ENCODE measurements at places on chromosomes 4 and X.

- DNase-seq, result no peak
Measured at GRCh38 chr4:33649471-33649870, 2594.8 kb downstream of the ARAP2 start.

GRCh38 chr4:95178938-95179337, 369.8 kb downstream of the UNC5C start:
- DNase-seq, result no peak

DNA sequence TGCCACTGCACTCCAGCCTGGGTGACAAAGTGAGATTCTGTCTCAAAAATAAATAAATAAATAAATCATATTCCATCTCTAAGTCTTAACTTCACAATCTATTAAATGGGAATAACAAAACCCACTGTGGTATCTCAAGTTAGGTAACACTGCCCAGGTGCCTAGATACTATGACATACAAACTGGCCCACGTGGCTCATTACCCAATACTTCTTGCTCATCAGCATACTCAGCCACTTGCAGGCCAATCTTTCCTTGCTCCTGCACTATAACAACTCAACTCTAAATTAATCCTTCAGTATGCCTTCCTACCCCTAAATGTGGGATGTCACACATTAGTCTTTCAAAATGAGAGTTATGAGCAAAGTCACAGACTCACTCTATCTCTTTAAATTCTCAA, 230.1 kb downstream of the OPHN1 start:
- no peak for DNase-seq

DNA sequence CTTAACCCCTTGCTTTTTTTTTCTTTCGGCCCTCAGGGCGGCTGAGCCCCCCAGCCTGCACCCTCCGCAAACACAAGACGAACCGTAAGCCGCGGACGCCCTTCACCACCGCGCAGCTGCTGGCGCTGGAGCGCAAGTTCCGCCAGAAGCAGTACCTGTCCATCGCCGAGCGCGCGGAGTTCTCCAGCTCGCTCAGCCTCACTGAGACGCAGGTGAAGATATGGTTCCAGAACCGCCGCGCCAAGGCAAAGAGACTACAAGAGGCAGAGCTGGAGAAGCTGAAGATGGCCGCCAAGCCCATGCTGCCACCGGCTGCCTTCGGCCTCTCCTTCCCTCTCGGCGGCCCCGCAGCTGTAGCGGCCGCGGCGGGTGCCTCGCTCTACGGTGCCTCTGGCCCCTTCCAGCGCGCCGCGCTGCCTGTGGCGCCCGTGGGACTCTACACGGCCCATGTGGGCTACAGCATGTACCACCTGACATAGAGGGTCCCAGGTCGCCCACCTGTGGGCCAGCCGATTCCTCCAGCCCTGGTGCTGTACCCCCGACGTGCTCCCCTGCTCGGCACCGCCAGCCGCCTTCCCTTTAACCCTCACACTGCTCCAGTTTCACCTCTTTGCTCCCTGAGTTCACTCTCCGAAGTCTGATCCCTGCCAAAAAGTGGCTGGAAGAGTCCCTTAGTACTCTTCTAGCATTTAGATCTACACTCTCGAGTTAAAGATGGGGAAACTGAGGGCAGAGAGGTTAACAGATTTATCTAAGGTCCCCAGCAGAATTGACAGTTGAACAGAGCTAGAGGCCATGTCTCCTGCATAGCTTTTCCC, 3.4 kb downstream of the MSX1 start:
- DNase-seq, result no peak

DNA sequence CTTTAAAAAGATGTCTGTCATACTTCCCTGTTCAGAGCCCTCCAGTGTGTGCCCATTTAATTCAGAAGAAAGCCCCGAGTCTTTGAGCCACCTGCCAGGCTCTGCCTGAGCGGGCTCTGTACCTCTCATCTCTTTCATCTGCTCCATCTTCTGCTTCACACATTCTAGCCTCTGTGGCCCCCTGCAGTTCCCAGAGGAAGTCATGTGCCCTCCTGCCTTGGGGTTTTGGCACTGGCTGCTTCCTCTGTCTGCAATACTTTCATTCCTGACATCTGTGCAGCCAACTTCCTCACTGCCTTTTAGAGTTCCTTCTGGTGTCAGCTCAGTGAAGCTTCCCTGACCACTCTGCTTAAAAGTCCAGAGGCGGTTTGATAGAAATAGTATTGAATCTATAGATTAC, 6.2 kb upstream of the STK32B start:
- no peak for DNase-seq

DNA sequence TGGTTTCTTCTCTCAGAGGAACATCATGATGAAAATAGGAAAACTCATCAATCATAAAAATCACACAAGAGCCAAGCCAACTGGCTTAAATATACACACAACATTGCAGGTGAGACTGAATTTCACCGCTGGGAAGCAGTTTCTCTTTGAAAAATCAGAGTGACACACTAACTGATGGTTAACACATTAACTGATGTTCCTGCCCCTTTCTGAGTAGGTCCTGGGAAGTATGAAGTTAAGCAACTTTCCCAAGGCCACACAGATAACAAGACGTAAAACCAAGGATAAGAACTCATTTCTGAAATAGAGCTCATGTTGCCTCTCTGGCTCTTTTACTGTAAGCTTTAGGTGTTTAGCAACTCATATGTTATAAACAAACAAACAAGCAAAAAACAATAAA, 813.7 kb upstream of the HS3ST1 start:
- DNase-seq, result no peak

DNA sequence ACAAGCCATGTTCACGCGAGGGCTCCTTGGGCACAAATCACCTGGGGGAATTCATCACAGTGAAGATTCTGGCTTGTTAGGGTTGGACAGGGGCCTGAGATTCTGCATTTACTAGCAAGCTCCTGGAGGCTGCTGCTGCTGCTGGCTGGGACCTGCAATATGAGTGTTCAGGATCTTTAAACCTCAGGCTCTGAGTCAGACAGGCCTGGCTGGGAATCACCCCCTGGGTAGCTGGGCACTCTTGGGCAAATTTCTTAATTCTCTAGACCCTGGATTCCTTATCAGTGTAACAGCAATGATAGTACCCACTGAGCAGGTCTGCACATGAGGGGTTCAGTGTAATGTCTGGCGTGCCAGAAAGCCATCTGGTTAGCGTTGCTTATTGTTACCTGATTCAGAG, 101.5 kb downstream of the DHX15 start:
- no peak for DNase-seq

GRCh38 chr4:185796176-185796575, 15.8 kb downstream of the SORBS2 start:
- no peak for DNase-seq

GRCh38 chrX:153871451-153871850, 14.5 kb downstream of the L1CAM start:
- no peak for DNase-seq

DNA sequence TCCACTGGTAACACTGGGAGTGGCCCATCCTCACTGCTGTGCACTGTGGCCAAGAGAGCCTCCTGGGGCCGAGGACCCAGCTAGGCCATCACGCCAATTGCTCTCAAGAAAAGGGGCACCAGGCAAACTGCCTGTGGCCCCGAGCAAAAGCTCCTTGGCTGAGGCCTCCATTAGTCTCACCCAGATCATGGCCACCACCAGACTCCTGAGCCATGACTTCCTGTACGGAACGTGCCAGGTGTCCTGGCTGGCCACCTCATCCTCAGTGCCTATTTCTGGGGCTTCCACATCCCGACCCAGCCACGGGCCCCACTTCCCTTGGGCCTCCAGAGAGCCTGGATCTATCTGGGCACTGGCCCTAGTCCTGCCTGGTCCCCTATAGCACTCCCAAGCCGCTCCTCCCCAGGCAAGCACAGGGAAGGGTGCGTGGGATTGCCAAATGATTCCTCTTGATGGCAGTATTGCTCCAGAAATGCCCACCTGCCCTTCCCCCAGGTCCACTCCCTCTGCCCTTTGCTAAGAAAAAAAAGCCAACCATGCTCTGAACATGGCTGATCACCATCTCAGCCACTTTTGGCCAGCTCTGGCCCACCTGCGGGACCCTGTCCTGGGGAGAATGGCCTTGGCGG, 212.6 kb upstream of the AGTR2 start:
- no peak for DNase-seq

DNA sequence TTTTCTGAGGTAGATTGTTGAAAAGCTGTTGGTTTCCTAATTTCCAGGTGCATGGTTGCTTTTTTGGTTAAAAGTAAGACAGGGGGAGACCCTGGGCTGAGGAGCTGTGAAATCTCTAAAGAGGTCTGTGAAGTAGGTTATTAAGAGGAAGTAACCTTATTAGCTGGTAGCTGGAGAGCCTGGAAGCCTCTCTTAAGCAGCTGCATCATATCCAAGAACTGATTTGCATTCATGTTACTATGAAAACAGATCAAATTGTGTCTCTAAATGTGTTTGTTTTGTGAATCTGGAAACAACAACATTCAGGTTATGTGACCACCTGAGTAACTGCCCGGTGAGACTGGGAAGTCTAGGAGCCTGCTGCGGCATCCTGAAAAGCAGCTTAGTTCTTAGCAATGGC, 54.1 kb downstream of the ARHGAP10 start:
- DNase-seq, result no peak

DNA sequence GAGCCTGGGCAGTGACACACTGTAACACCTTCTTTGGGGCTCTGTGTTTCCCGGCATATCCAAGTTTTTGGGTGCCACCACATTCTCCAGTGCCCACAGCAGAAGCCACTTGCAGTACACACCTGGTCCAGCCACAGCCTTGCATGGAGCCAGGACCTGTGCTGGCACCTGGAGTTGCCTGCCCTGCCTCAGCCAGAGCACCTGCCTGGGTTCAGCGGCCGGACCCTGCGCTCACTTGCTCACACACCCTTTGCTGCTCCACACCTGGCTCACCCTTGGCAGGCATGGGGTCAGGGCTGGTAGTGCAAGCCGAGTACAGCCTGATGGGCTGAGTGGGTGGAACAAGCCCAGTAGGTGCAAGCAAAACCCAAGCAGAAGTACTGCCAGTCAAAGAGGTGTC, 1511.1 kb downstream of the TECRL start:
- DNase-seq, result no peak

- no peak for DNase-seq
Measured at GRCh38 chrX:49231333-49232000, 1.7 kb downstream of the CACNA1F start.

GRCh38 chr4:78561677-78562076, 10.1 kb downstream of the ANXA3 start:
- DNase-seq, result no peak

Measured in GM06990 (cell line).